ENCODE measurements at places on chromosomes 6 and 20.

- DNase-seq, result no peak
These were observed 77.5 kb upstream of the ESR1 start for GRCh38 chr6:151729829-151730495.

DNA sequence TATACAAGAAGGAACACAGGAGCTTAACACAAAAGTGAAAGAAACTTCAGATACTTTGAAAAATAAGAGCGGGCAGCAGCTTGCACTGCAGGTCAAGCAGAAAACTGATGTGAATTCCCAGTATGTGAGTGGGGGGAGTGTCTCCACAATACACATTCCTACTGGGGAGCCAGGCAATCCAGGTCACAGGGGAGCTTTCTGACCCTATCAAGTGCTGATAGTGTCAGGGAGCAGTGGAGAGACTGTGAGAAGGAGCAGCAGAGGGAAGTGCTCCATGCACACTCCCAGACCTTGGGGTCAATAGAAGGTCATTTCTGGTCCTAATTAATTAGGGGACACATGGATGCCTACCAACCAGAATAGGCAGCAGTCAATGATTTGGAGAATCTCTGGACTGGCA, 59.4 kb downstream of the PDSS2 start:
- DNase-seq, result no peak

GRCh38 chr6:48817333-48818051, 645.6 kb downstream of the MMUT start:
- DNase-seq, result no peak

DNA sequence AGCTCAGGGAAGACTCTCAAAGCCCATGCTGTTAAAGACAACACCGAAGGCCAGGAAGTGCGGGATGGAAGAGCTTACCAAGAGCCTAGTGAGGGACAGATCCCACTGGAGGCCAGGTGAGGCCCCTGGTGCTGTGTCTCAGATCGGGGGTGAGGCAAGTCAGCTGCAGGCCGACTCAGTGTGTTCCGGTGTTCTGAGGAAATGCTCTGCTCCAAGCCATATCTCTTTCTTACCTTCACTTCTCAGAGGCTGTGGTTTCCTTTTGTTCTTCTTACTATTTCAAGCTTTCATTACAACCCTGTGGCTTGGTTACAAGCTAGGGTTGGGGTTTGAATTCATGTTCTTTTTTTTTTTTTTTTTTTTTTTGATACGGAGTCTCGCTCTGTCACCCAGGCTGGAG, 114.3 kb upstream of the ZFP64 start:
- no peak for DNase-seq

- DNase-seq, result no peak
These were observed 3.1 kb upstream of the SLC17A1 start for GRCh38 chr6:25834950-25835349.

- no peak for DNase-seq
These were observed 215.2 kb downstream of the GRIK2 start for GRCh38 chr6:101608703-101609102.

DNA sequence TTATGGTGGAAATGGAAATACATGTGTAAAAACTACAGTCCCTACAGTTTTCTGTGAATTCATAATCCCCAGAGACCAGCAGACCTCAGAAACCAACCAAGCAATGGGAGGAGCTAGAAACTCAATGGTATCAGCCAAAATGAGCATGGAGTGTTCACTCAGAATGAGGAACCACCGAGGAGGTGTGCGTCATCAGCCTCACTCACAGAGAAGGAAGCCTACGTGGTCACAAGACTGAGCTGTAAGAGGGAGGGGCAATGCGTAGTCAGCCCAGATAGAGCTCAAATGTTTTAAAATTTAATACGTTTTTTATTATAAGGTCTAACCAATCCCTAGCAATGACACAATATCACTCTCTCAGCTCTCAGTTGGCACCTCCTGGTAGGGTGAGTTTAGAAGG, 17.4 kb downstream of the MYLK4 start:
- no peak for DNase-seq

DNA sequence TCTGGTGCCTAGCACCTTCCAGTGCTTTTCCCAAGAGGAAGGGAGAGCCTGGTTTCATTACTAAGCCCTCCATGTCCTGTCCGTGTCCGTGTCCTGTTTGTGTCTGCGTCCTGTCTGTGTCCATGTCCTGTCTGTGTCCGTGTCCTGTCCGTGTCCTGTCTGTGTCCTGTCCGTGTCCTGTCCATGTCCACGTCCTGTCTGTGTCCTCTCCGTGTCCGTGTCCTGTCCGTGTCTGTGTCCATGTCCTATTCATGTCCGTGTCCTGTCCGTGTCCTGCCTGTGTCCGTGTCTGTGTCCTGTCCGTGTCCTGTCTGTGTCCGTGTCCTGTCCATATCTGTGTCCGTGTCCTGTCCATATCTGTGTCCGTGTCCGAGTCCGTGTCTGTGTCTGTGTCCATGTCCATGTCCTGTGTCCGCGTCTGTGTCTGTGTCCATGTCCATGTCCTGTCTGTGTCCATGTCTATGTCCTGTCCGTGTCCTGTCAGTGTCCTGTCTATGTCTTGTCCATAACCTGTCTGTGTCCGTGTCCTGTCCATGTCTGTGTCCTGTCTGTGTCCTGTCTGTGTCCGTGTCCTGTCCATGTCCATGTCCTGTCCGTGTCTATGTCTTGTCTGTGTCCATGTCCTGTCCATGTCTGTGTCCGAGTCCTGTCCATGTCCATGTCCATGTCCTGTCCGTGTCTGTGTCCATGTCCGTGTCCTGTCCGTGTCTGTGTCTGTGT, 54.4 kb upstream of the BHLHE23 start:
- no peak for DNase-seq

- no peak for DNase-seq
These were observed 216.9 kb upstream of the BTBD3 start for GRCh38 chr20:11700831-11701230.

GRCh38 chr20:32168184-32168910, 39.2 kb downstream of the PLAGL2 start:
- DNase-seq, result no peak

DNA sequence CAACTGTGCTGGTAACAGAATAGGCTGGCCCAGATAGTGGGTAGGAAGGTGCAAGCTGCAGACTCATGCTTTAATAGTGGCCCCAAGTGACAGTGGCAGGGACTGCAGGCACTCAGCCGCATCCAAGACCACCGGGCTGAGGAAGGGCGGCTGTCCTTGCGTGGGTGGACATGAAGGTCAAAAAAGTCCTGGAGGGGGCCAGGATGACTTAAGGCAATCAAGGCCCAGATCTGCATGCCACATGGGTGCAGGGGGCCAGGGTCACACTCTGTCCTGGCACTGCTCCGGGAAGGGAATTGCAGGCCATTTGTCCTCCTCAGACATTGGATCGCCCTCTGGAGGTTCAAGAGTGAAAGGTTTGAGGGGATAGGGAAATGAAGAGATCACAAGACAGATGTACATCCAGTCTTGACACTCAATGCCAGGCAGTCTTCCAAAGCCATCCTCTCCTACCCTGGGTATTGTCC, 10.4 kb upstream of the VNN2 start:
- DNase-seq, result no peak

GRCh38 chr6:166502453-166502852, 84.0 kb downstream of the RAMACL start:
- DNase-seq, result no peak

- no peak for DNase-seq
These were observed 157.2 kb downstream of the BMP2 start for GRCh38 chr20:6924681-6925080.

GRCh38 chr20:61807471-61808160, 258.1 kb downstream of the TAF4 start:
- DNase-seq, result no peak

GRCh38 chr6:66623050-66623449, 916.0 kb upstream of the EYS start:
- DNase-seq, result no peak

GRCh38 chr6:162157167-162157870, 570.2 kb downstream of the PRKN start:
- DNase-seq, result no peak

DNA sequence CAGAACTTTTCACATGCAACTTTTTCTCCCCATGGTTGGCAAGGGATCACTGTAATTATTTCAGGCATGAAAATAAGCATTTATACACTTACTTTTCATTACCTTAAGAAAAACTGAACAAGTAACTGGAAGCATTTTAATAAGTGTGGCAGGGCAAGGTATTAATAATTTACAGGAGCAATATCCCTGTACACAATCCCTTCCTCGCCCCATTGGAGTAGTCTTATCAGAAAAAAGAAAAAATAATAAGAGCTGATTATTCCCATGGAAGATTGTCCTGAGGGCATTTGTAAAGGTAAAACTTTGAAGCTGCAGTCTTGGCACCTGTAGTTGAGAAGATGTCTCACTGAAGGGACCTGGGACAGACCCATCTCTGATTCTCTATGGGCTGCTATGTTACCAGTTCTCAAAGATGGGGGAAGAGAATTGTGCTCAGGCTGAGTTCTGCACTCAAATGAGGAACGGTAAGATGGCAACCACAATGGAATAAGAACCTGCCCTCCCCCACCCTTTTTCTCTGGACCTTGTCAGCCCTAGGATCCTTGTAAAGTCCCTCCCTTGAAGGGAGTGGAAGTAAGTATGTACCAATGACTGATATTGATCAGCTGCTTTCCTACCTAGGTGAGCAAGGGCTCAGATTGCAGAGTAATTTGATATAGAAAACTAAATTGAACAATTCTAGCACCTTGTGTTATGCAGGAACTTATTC, 70.0 kb upstream of the AHI1 start:
- no peak for DNase-seq

Data from stimulated activated CD8-positive, alpha-beta memory T cell treated with anti-CD3 and anti-CD28 coated beads, Interleukin-15, amount 100 ng/mL, for 1 hour (primary cell).